ENCODE measurements at places on chromosomes 6 and 20.

DNA sequence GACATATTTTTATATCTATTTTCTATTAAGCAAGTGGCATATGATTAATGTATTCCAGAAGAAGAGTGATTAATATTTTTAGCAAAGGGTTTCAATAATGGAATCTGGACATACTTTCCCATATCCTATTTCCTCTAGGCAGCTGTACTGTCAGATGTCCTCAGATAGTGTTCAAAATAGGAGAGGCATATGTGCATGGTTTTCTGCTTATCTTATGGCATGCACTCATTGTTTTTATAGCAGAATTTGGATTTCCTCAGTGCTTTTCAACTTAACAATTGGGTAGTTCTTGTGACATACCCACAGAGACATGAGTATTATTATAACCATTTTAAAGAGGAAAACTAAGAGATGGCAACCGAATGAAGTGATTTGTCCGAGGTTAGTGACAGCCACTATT, 12.6 kb upstream of the SLC17A5 start:
- DNase-seq = no peak

DNA sequence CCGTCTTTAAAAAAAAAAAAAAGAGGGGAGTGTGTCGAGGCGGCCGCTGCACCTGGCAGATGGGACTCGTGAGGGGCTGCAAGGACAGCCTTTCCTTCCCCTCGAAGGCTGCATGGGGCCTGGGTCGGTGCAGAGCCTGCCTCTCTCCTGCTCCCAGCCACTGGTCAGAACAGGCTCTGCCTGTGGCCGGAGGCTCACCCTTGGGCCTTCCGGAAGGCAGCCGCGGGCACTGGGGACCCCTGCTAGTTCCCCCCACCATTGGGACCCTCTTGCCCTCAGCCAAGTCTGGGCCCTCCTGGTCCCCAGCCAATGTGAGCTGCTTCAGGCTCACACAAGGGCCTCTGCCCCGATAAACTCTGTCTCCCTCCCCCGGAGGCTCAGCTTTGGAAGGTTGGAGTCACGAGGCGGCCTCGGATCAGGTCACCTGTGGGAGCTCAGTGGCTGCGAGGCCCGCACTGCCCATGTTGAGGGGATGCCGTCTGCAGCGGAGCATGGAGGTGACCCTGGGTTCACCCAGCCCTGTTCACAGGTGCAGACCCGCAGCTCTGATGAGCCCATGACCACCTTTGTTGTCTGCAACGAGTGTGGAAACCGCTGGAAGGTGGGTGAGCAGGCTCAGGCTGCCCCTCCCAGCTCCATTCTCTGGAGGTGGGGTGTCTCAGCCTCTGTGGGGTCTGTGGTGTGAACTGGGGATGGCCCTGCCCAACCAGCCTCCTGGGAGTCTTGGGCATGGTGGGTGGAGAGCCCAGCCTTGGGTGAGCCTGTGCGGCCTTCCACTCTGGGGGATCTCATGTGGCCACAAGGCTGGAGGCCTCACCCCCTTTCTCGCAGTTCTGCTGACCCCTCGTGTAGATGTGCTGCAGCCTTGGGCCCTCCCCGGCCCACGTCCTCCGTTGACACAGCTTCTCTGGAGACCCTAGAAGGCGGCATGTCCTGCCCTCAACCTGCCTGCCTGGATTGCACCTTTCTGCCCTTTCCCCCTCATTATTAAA, 7.7 kb downstream of the RGS19 start:
- no peak for DNase-seq

DNA sequence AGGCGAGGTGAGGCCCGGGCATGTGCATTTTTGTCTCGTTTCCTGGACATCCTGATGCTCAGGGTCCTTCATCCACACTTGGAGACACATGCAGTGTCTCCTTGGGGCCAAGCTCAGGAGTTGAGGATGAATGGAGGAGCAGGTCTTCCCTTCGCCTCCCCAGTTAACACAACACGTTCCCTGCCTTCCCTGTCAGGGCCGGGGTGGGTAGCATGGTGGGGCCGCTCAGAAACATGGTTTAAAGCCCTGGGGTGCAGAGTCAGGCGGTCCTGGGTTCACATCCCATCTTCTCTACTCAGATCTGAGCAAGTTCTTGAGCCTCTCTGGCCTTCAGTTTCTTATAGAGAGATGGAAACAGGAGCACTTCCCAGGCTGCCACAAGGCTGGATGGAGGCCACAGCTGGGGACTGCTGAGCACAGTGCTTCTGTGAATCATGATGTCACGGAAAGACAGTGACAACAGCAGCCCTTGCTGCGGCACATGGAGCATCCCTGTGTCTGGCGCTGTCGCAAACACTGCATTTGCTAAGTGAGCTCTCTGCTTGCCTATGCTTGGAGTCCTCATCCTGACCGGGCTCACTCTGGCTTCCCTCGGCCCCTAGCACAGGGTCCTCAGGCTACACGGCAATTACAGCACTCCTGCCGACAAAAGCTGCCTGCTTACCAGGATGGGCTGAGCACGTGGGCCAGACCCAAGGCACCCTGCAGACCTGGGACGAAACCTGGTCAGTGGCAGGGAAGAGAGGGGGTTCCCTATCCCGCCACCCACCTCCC, 45.6 kb upstream of the STX16 start:
- DNase-seq = no peak

DNA sequence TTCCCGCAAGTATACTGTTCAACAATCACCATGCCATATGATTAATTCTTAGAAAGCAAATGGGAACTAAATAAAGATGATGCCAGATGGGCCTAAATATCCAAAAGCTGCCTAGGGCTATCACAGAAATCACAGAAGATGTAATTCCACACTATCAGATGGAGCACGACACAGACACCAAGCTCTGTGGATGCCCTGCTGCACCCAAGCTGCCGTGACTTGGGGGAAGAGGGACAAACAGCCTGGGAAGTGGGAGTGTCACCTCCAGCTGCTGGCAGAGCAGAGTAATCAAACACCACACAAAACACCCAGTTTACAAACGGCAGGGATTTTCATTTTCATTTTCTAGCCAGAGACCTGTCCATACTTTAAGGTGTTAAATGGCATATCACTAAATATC, 35.7 kb downstream of the PDE10A start:
- no peak for DNase-seq

- DNase-seq = no peak
These were observed 175.7 kb downstream of the PDE10A start for GRCh38 chr6:165487347-165487746.

DNA sequence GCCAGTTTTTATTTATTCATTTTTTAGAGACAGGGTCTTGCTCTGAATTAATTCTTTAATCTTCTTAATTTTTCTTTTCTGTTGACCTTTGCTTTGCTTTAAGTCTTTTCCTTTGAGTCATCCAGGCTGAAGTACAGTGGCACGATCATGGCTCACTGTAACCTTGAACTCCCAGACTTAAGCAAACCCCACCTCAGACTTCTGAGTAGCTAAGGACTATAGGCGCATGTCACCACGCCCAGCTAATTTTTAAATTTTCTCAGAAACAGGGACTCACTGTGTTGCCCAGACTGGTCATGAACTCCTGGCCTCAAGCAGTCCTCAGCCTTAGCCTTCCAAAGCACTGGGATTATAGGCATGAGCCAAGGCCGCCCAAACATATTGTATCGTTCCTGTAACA, 71.3 kb upstream of the GNRH2 start:
- no peak for DNase-seq

- peak; percentile 29 for DNase-seq
These were observed 4.0 kb downstream of the ZBTB2 start for GRCh38 chr6:151387175-151387970.

DNA sequence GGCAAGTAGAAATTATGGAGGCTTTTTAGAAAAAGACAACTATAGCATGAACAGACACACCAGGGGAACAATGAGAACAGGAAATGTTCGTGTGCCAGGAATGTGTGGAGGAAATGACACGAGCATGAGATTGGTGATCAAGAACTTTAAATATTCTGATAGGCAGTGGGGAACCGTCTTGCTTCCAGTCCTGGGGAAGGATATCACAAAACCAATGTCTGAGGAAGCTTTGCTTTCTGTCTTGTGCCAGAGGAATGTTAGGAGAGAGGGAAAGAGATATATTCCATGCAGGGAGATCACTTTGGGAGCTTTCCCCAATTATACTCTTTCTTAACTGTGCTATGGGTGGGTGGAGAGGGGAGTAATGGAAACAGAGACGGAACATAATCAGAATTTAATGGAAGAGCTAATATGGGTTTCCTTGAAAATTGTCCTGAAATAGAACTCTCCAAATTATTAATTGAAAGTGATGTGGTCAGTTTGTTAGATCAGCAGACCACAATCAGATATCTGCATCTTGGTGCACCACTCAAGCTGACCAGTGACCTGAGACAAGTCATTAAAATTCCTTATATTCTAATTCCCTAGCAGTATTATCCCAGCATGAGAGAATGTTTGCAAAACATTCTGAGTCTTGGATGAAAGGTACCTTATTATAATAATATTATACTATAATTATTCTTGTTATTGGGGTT, 178.2 kb downstream of the SOX4 start:
- no peak for DNase-seq

DNA sequence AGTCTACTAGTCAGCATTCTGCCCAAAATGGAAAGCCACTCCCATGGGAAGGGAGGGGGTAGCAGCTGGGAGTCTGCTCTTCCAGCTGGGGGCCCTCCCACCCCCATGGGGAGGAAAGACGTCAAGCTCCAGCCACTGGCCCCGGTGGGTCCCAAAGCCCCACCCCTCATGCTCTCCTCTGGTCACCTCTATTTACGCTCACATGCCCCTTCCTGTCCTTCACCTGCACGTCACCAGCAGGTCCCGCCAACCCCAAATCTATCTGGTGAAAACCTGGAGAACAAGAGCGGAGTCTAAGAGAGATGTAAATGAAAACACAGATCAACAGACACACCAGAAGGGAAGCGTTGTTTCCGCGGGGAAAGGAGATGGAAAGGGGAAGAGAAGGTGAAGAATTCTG, 30.0 kb upstream of the ZBP1 start:
- DNase-seq = no peak

DNA sequence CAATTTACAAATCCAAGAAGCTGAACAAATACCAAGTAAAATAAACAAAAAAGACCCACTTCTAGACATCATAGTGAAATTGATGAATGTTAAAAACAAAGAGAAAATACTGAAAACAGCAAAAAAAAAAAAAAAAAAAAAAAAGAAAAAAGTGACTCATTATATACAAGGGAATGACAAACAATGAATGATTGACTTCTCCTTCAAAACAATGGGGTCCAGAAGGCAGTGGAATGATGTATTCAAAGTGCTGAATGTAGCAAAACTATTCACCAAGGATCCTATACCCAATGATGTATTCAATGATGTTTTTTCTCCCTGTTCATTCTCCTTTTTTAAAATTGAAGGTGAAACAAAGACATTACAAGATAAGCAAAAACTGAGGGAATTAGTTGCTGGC, 650.0 kb downstream of the UTRN start:
- DNase-seq = no peak

DNA sequence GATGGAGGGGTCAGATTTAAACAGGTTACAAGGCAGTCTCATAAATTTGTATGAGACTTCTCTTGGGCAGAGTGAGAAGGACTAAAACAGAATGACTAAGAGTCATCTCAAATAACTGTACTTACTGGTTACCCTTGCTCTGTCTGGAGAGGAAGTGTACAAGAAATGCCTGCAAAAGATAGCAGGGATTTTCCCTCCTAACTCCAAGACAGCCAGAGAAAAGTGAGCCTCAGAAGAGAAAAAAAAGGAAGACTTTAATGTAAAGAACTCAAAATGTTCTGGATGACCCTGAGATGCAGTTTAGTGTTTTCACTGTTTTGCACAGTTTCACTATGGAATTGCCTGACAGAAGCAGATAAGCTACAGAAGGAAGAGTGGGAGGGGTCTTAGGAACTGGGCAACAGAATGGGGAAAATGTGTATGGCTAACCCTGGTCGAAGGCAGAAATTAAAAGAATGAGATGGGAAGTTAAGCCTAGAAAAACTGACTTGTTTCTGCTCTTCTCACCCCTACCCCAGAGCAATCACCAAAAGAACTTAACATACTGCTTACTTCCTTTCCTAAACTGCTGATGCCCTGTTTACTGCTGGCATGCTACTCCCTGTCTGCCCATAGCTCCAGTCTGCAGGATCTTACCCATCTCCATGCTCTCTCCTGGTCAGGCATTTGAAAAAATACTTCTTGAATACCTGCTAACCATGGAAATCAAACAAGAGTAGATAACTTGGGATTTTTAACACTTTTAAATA, 98.1 kb upstream of the MARCKS start:
- no peak for DNase-seq

GRCh38 chr6:168057836-168058235, 21.2 kb downstream of the FRMD1 start:
- no peak for DNase-seq

DNA sequence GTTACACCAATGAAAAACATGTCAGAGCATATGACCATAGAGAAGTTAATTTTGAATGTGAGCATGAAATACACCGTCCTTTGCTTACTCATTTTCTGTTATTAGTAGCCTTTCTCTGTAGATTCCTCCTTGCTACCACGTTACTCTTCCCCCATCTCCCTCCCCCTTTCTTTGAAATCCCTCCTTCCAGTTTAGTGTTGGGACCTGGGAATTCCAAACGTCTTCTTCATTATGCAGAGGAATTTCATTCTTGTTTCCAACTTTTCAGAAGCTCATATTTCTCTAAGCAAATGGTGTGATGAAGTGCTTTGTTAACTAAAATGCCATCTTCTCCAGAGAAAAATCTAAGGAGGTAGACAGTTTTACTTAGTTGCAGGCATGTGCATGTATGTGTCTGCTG, 122.4 kb downstream of the MCHR2 start:
- no peak for DNase-seq

GRCh38 chr6:34036357-34037069, 109.4 kb downstream of the GRM4 start:
- DNase-seq = no peak

- DNase-seq = no peak
These were observed 184.4 kb upstream of the FBXL4 start for GRCh38 chr6:99132026-99132635.

DNA sequence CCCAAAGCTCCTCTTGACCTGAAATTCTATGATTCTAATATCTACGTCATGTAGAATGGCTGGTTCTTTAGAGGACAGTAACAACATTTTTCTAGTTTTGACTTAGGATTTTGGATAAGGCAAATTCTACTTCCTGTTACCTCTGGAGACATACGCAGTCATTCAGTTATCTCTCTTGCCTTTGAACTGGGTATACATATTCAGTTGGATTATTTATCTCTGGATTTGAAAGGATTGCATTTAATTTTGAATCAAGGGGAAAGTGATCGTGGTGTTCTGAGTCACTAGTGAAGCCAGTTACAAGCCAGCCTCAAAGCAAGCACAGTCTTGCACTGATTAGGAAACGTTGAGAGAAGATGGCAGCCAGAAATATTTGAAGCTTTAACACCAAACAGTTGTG, 35.3 kb upstream of the BCAS1 start:
- no peak for DNase-seq

GRCh38 chr6:137226697-137227096, 7.5 kb upstream of the IFNGR1 start:
- no peak for DNase-seq

- no peak for DNase-seq
These were observed 5.3 kb upstream of the SULF2 start for GRCh38 chr20:47790580-47790965.

DNA sequence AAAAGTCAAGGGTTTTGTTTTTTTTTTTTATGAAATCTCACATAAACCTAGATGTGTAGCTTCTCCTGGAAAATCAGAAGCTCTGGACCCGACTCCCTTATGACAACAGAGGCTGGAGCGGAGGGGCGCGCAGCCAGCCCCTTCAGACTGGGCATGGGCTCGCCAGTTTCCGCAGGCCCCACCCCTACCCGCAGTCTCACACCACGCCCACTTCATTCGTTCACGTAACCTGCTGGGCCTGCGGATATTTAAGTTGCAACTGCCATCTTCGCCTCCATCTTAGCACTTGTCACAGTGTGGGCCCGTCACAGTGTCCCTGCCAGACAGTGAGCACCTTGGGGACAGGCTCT, 111.7 kb upstream of the PTPN1 start:
- no peak for DNase-seq

GRCh38 chr6:14575961-14576360, 458.4 kb downstream of the CD83 start:
- DNase-seq = no peak
